CD4-positive, alpha-beta T cell treated with Interleukin-15 for 1 hour (primary cell): ENCODE measurements at places on chromosomes 16 and 17.
A peak's percentile ranks its signal among the peaks of the same experiment; 100 is the strongest.

- no peak for DNase-seq
Measured at GRCh38 chr17:40514013-40514875, 12.8 kb upstream of the TNS4 start.

- no peak for DNase-seq
Measured at GRCh38 chr16:23496821-23497542, 13.3 kb downstream of the GGA2 start.

DNA sequence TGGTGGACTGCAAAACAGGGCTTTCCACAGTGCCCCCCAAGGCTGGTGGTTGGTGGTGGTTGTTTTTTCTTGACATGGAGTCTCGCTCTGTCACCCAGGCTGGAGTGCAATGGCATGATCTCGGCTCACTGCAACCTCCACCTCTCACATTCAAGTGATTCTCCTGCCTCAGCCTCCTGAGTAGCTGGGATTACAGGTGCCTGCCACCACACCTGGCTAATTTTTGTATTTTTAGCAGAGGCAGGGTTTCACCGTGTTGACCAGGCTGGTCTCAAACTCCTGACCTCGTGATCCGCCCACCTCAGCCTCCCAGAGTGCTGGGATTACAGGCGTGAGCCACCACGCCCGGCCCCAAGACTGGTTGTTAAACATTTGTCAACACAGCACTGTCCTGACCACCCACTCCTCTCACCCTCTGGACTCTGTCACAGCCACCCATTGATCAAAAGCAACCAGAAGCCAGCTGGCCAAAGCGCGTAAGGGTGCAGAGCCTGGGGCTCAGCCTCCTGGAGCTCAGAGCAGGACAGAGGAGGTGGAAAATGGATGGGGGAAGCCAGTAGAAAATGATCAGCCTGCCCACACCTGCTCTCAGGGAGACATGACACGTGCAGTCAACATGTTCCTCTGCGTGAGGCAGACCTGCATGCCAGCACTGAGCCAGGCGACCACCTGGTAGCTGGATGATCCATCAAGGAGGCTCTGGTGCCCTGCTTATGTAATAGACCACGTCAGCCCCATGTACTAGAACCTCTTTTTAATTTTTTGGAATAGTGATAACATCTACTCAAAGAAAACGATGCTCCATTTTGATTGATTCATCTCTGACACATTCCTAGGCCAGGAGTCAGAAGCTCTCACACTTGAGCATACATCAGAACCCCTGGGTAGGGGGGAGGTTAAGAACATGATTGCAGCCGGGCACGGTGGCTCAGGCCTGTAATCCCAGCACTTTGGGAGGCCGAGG, 14.8 kb upstream of the OSGIN1 start:
- DNase-seq = no peak

DNA sequence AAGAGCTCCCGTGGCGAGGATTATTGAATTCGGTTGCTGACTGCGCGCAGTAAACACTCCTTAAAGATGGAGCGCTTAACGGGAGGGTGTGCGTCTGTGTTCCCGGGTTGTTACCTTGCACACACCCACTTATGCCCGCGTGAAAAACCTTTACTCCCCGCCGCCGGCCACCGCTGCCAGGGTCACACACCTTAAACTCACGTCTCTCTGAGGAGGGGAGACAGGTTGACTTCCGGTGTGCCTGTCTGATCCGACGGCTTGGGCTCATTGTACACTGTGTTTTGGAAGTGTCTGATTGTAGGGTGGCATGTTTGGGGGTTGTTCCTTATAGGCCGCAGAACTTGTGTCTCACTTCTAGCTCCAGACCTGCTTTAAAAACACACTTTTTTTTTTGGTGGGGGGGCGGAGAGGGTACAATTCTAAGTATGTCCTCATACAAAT, 66.8 kb downstream of the KPNA2 start:
- DNase-seq = peak; percentile 19

GRCh38 chr16:10408824-10409381, 23.0 kb downstream of the ATF7IP2 start:
- DNase-seq = no peak

DNA sequence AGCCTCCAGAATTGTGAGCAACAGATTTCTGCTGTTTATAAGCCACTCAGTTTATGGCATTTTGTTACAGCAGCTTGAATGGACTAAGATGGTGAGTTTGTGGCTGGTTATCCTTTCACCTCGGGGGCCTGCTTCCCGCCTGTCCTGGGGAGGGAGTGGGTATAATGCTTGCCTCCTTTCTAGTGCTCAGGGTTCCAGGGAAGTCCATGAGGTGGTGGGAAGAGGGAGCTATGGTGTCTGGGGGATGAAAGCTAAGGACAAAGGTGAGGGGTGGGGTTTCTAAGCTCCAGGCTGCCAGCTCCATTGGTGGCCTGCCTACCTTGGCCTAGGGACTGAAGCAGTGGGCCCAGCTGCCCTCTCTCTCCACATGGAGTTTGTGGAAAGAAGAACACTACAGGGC, 50.2 kb upstream of the SDK2 start:
- DNase-seq = no peak

GRCh38 chr16:88798772-88799455, 4.7 kb upstream of the CDT1 start:
- DNase-seq = no peak

DNA sequence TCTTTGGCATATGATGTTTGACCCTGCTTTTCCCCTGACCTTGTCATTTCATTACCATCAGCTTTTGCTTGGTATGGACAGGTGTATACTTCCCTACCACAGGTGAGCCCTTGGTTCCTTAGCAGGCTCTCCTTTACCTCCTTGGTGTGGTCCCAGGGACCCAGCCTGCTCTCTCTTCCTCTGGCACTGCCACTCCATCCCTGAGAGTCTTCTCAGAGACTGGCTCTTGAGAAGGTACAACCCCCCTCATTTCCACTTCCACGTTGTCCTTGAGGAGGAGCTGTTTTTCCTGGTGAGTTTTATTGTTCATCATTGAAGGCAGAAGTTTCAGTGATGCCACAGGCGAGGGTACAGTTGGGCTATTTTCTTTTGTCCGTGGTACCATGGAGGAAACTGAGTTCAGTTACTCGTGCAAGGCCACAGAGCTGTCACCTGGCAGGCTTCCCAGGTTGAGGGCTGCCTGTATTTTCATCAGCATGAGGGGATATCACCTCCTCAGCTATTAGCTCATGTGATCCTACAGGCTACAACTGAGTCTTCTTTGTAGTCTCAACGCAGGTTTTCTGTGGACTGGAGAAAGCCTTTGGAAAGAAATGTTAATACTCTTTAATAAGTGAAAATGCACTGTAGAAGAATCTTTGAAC, 52.3 kb downstream of the MSI2 start:
- no peak for DNase-seq

DNA sequence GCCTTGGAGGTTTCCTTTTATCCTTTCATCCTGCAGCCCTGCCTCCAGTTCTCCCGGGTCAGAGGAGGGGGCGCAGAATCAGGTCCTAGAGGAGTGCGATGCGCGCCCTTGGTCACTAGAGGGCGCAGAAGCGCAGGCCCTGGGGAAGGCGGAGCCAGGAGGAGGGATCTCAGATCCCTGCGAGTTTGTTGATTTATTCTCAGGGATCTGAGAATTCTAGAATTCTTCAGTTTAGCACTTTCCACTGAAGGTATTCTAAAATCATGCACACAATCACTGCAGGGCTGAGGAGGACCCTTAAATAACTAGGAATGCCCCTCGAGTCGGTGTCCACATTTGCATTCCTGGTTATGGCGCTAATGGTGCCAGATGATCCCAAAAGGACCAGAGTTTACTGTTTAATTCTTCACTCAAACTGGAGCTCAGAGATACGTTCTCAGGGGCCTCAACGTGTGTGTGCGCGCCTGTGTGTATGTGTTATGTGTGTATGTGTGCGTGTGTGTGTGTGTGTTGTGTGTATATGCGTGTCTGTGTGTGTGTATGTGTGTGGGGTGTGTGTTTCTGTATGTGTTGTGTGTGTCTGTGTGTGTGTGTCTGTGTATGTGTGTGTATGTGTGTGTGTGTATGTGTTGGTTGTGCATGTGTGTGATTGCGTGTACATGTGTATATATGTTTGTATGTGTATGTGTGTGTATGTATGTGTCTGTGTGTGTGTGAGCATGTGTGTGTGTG, 6.9 kb upstream of the ELAC2 start:
- DNase-seq = peak; percentile 52

GRCh38 chr17:3879186-3879585, 13.7 kb downstream of the CAMKK1 start:
- DNase-seq = no peak

GRCh38 chr17:9444687-9445086, 130.9 kb downstream of the STX8 start:
- DNase-seq = no peak

DNA sequence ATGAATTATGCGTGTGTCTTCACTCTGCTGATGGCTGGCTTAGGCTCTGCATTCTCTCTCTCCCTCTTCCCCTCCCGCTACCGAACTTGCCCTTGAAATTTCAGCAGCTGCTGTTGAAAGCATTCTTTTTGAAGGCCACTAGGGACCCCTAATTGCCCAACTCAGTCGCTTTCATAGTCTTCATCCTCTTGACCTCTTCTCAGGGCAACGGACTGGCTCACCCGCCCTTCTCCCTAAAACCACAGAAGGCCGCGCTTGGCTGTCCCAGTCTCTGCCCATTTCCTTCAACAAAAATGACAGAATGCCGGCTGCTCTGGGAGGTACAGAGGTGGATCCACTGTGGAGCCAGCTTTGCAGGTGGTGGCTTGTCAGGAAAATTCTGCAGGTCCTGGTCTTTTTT, 21.0 kb upstream of the FMNL1 start:
- DNase-seq = peak; percentile 20

GRCh38 chr17:3843935-3844516, 2.0 kb downstream of the NCBP3 start:
- peak; percentile 49 for DNase-seq

DNA sequence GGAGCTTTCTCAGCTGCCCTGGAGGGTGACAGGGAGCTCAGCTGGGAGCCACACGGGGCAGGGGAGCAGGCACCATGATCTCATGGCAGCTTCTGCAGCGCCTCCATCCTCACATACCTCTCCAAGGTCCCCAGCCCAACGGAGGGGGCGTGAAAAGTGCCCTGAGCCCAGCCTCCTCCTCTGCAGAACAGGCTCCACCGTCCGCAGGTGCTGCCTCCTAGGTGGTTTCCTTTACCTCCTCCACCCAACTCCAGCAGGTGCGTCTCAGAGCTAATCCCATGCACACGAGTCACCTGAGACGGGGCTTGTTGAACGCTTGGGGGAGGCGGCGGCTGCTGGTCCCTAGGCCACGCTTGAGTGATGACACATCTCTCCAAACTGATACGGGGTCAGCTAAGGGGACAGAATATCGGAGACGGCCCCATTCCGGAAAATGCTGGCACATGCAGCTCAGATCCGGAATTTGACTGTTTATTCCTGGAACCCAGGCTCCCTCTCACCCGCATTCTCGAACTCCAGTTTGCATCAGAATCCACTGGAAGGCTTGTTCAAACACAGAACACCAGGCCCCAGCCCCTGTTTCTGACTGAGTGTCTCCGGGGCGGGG, 387 bp upstream of the SLC38A8 start:
- peak; percentile 16 for DNase-seq

DNA sequence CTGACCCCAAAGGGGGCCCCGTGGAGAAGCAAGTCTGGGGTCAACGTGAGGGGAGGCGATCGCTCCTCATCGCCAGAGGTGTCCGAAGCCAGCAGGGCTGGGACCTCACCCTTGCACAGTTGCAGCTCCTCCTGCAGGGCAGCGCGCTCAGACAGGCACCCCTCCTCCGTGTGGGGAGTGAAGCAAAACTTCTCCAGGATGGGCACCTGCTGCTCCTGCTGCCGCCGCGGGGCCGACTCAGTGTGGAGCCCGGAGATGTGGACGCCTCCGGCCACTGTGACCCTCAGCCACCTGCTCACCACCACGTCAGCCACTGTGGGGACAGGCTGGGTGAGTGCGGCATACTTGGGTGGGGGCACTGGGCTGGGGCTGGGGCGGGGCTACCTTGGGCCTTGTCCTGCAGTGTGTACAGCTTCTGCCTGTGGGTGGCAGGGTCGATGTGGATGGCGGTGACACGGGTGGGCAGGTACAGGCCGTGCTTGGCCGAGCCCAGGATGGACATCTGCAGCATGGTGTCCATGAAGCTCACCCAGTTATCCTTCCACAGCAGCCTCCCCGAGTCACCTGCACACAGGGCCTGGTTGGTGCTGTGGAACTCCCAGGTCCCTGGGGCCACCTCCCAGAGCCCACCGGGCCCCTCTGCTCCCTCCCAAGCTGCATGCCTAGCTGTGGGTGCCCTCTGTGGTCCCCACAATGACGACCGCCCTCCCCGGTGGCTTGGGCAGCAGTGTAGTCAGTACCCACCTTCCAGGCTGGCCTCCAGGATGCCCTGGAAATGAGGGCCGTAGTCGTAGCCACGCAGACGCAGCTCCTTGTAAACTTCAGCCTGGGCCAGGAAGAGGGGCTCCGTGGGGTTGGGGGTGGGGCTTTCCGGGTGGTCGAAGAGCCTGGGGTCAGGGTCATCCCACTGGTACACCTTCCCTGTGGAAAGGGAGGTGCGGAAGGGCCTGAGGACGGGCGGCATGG, 10.8 kb downstream of the FASN start:
- DNase-seq = no peak

- DNase-seq = no peak
Measured at GRCh38 chr17:48543854-48544348, 1.0 kb downstream of the HOXB2 start.

DNA sequence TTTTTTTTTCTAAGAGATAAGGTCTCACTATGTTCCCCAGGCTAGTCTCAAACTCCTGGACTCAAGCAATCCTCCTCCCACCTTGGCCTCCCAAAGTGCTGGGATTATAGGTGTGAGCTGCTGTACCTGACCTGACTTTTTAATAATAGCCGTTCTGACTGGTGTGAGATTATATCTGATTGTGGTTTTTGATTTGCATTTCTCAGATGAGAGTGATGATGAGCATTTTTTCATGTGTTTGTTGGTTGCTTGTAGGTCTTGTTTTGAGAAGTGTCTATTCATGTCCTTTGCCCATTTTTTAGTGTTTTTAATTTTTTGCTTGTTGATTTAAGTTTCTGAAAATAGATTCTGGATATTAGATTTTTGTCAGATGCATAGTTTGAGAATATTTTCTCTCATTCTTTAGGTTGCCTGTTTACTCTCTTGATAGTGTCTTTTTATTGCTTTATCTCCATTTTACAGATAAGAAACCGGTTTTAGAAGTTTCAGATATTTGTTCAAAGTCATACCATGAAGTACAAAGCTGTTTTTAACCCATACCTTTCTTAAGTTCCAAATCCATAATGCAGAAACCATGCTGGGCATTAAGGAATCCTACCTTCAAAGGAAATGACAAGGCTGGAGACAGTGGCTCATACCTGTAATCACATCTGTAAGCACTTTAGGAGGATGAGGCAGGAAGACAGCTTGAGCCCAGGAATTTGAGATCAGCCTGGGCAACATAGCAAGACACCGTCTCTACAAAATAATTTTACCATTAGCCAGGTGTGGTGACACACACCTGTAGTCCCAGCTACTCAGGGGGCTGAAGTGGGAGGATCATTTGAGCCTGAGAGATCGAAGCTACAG, 168.4 kb upstream of the TBX2 start:
- DNase-seq = no peak

- peak; percentile 40 for DNase-seq
Measured at GRCh38 chr16:57736419-57737351, 1.1 kb downstream of the KATNB1 start.
